ENCODE measurements at places on chromosomes 7 and 10. TPM values are rescaled to one million over a fixed set of nuclear protein-coding genes. Genes with fewer than 3 reads are reported as not detected.
A peak's percentile ranks its signal among the peaks of the same experiment; 100 is the strongest.

The ZNF735 gene
- not detected for total RNA-seq

The CAV1 gene
- total RNA-seq: 514 TPM

The NPFFR1 gene
- not detected for total RNA-seq

The PNLIP gene
- not detected for total RNA-seq

The TMEM196 gene
- total RNA-seq: not detected

The WIPF3 gene
- not detected for total RNA-seq

The KCNMA1 gene
- 32.8 TPM for total RNA-seq

The OR6V1 gene
- not detected for total RNA-seq

The VPS37D gene
- 3.7 TPM for total RNA-seq

The PAX2 gene
- total RNA-seq: not detected

- DNase-seq: peak; percentile 4
Measured at GRCh38 chr10:90530521-90530920, 327.3 kb downstream of the HTR7 start.

DNA sequence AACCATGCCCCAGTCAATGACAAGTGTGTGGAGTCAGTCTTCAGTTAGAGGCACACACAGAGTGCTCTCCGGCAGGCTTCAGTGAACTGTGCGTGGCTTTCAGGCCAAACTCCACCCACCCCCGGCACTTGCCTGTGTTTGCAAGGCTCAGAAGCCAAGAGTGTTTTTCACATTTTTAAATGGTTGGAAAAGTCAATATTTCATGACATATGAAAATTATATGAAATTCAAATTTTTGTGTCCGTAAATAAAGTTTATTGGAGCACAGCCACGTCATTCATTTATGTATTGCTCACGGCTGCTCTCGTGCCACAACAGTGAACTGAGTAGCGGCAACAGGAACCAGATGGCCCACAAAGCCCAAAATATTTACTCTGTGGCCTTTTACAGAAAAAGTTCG, 104.7 kb downstream of the SFMBT2 start:
- no peak for DNase-seq

DNA sequence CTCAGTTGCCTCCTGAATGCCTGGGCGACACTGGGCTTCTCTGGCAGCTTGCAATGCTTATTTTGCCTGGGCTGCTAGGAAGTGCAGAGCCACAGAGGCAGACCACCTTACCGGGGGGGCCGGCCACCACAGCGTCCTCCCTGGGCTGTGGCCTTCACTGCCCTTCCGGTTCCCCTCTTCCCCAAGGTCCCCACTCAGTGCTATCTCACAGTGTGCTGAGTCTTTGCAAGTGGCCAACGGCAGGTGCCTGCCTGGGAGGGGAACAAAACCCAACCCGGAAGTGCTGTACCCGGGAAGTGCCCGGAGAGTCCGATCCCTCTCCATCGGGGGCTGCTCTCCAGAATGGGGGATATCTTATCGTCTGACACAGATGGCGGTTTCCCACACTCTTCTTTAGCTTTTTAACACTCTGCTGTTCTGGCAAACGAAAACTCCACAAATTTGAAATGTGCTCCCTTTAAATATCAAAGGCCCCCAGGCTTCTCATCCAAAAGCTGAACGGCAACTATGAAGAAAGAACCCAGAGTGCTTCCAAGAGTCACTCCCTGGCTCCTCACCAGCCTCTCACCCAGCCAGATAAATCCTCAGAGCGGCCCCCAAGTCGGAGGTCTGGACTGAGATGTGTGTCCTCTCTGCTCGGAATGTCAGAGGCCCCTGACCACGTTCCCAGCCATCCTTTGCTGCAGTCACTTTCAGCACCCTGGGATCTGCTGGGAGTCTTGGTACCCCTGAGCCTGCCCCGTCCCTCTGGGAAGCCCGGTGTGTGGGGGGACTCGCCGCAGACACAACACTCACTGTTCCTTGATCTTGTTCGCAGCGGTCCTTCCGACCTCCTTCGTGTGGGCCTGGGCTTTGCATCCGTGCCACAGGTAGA, 165.1 kb downstream of the SVIL start:
- no peak for DNase-seq

GRCh38 chr7:75049817-75050216, 23.8 kb downstream of the RCC1L start:
- DNase-seq: no peak

DNA sequence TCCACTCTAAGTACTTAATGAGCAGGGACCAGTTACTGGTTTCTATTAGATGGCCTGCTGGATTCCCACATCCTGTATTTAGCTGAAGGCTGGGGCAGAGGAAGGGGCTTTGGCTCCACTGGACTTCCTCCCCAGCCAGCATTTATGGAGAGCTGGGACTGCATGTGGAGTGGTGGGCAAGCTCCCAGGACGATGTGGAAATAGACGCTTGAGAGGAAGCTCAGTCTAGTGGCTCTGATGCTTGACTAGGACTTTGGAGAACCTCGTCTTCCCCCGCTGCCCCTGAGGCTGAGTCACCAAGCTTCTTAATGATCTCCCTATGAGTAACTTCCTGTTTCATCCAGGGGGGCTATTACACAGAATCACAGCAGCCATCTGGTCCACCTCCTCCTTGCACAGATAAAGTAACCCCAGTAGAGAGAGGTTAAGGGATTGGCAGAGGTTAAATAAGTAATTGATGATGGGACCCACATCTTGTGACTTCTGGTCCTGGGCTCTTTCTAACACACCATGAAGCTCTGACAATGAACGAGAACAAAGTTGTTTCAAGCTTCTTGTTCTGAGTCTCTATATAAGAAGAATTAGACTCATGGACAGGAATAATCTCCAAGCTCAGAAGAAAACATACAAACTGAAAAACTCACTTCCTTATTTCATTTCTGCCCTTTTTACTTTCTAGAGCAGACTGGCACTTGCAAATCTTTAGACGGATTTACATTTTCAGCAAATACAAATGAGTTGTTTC, 126.2 kb downstream of the PRPF18 start:
- DNase-seq: peak; percentile 94

DNA sequence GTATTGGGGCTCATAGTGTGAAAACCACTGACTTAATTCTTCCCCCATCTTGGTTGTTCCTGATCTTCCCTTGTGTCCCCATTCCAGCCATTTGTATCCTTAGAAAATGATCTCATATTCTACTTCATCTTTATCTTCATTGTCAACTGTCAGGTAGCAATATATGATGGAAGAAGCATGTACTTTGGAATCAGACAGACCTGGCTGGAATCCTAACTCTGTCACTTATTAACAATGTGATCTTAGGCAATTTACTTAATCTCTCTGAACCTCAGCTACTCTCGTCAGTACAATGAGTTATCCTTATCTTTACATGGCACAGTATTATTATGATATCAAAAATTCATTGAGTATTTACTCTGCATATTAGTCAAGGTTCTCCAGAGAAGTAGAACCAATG, 10.1 kb downstream of the CFTR start:
- DNase-seq: no peak

DNA sequence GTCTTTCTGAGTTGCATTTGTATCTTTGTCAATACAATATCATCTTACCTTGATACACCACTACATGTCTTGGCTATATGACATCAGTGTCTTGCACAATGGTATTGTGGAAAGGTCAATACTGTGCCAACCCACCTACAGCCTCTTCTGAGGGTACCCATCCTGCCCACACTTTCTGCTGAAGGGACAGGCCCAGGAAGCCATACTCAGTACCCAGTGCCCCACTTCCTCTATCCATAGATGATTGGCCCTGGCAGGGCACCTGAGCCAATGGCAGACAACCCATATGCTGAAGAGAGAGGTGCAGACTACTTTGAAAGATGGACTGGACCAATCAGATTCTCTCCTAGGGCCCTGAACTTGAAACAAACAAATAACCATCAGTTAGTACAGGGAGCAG, 152.0 kb upstream of the ADO start:
- DNase-seq: no peak

DNA sequence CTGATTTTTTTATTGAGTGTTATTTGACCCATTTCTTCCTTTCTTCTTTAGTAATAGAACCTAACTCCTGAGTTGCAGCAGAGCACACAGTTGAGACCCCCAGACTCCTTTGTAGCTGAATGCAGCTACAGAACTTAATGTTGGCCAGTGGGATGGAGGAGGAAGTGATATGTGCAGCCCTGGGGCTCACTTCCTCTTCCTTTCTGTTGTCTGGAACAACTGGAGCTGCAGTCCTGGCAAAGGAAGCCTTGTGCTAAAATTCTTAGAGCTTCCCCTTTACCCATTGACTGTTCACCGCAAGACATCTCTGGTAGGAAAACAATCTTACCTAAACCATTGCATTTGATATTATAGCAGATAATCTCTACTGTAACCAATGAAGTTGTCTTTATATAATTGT, 86.6 kb downstream of the ITGB8 start:
- no peak for DNase-seq

- no peak for DNase-seq
Measured at GRCh38 chr10:71254834-71255549, 42.6 kb downstream of the UNC5B start.

GRCh38 chr10:123471811-123472210, 194.3 kb upstream of the GPR26 start:
- DNase-seq: no peak

GRCh38 chr7:54978364-54979116, 40.3 kb upstream of the EGFR start:
- DNase-seq: no peak

- no peak for DNase-seq
Measured at GRCh38 chr10:94673614-94674321, 9.8 kb upstream of the CYP2C18 start.

GRCh38 chr7:66913118-66914037, 7.6 kb upstream of the TMEM248 start:
- DNase-seq: peak; percentile 27

DNA sequence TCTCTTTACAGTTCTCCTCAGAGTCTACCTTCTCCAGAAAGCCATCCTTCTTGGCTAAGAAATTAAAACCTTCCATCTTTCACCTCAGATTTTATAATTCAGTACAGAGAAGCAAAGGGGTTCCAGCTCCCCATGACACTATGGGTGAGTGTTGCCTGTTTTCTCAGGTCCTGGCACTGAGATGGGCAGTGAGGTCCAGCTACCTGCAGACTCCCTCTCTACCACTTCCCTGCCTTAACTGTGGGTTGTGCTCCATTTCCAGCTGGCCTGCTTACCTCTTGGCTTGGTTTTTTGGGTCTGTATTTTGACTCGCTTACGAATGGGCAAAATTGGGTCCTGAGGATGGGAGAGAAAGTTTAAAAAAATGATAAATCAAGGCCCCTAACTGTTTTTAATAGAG, 26.3 kb downstream of the ZCWPW1 start:
- DNase-seq: no peak

GRCh38 chr7:7821517-7821916, 103.1 kb upstream of the RPA3 start:
- no peak for DNase-seq

DNA sequence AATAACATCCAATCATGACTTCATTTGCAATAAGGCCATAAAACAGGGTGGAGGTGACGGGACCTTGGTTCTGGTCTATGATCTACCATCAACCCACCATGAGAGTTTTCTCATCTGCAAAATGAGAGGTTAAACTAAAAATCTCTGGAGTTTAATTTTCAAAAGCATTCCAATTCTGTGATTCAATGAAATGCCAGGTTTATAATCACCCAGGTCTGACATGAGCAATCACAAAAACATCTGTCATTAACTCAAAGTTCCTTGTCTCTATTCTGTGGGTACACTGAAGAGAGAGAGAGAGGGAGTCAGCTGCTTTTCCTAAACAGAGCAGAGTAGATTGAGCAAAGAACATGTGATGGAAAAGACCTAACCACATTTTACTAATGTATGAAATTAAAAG, 75.4 kb downstream of the NUDCD3 start:
- peak; percentile 38 for DNase-seq

- DNase-seq: no peak
Measured at GRCh38 chr7:1099637-1100036, 11.7 kb downstream of the GPER1 start.

DNA sequence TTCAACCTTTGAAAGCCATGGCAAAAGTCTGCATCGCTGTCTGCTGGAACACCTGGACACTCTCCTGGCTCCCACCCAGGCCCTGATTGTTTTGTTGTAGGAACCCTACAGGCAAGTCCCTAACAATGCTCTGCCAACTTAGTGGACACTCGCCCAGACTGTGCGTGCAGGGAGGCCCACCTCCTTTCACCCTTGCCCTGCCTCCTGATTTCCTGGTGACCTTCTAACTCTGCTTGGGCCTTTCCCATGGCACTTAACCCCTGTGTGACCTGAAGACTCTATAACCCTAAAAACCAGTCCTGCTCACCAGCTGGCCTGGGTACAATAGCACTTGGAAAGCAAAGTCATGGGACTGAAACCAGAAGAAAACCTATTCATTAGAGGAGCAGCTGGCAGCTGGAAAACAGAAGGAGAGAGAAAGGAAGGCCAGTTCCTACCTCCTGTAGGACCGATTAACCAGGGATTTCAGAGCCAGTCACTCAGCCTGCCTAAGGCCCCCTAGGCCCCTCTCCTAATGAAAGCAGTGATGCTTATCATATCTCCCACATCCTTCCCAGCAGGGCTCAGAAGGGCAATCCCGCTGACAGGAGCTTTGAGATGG, 82.7 kb upstream of the KMT2E start:
- no peak for DNase-seq

DNA sequence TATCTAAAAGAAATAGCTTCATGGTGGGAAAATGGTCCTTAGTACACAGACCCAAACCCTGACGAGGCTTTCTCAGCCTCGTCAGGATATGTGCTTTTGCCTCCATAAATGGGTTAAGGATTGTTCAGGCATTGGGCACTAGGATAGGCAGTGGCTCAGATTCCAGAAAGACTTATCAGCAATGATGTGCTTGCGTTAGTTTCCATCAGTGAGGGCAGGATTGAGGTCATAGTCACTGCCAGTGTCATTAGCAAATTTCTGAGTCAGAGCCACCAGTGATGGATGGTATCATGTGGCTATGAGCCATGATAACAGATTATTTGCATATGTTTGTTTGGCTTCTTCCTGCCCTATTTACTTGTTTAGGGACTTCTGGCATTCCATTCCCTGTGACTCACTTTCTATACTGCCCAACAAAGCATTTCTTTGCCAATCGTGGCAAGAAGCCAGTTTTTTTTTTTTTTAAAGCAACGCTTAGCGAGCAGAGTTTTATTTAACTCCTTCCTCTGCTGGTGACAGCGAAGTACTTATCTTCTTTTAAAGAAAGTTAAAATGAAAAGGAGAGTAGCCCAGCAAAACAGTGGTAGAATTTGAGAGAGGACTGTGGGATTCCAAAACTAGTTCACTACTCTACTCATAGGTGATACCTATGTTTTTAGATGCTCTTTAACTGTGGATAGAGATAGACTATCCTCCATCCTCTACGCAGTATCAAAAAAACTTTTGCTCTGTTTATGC, 44.4 kb downstream of the MYPN start:
- peak; percentile 91 for DNase-seq

- DNase-seq: no peak
Measured at GRCh38 chr7:100731937-100732636, 1.3 kb upstream of the ZAN start.
